ENCODE measurements at places on chromosomes 3 and 15.

- no peak for DNase-seq
Measured at GRCh38 chr3:48470286-48470685, 23.7 kb downstream of the ATRIP start.

DNA sequence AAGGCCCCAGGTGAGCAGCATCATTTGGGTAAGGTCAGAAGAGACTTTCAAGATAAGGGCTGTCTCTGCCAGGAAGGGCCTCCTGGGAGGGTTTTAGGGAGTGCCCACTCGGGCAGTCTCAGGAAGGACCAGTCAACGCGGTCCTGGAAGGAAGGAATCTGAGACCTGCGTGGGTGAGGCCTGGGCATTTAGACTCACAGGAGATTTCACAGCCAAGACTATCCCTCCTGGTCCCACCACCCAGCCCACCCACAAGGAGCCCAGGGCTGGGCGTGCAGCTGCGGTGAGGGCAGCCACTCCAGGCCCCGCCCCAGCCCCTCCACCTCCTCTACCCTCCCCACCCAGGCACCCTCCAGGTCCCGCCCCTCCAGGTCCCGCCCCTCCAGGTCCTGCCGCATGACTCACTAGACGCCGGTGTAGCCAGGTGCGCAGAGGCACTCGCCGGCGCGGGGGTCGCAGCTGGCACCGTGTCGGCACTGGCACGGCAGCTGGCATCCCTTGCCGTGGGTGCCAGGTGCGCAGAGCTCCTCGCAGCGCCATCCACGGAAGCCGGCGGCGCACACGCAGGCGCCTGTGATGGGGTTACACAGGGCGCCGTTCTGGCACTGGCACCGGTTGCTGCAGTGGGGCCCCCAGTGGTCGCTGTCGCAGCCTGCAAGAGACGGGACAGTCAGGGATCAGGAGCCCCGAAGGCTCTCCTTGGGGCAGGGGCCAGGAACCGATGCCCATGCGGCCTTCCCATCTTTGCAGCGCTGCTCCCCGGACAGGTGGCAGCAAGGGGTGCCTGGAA is 112.7 kb downstream of the RAB11A start:
- DNase-seq, result no peak

DNA sequence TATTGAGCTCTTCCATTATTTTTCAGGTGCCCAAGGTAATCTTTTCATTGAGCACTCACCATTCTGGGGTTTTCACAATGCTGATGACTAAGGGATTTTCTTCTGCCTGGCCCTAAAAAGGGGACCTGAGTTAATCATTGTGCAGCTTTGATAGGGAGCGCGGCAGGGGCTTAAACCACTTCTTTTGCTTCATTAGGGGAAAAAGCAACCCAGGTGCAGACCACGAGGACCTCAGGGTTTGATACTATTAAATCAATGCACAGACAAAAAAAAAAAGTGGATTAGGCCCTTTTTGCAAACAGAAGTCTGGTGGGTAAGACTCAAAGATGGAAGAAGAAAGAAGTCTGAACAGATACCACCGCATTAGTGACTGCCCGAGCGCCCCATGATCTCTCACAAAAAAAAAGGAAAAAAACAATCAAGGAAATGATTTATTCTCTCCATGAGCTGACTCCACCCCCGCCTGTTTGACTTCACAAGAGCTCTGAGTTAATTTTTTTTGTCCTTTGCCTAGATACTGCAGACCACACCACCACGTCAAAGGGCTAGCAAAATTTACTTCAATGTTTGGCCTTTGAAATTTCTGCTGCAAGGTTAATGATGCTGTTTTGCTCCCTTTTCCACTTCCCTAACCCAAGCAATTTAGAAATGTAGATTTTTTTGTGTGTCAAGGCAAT is 78.0 kb upstream of the FEZF2 start:
- DNase-seq, result no peak

GRCh38 chr3:13123013-13123654 is 49.9 kb upstream of the IQSEC1 start:
- no peak for DNase-seq

DNA sequence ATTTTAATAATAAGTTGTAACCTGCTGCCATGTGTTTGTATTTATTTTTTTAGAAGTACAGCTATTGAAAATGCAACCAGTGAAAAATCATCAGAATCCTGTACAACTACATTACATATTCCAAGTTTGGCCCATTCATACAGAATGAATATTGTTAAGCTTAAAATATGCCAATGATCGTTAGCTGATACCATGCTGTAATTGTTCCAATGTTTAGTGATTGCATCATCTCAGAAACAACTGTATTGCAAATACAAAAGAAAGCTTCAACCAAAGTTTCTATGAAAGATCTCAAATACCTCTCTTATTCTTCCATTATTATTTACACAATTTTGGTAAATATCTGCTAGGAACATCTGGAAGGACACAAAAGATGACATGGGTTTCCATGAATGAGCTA is 51.6 kb upstream of the ALCAM start:
- DNase-seq, result peak; percentile 51

DNA sequence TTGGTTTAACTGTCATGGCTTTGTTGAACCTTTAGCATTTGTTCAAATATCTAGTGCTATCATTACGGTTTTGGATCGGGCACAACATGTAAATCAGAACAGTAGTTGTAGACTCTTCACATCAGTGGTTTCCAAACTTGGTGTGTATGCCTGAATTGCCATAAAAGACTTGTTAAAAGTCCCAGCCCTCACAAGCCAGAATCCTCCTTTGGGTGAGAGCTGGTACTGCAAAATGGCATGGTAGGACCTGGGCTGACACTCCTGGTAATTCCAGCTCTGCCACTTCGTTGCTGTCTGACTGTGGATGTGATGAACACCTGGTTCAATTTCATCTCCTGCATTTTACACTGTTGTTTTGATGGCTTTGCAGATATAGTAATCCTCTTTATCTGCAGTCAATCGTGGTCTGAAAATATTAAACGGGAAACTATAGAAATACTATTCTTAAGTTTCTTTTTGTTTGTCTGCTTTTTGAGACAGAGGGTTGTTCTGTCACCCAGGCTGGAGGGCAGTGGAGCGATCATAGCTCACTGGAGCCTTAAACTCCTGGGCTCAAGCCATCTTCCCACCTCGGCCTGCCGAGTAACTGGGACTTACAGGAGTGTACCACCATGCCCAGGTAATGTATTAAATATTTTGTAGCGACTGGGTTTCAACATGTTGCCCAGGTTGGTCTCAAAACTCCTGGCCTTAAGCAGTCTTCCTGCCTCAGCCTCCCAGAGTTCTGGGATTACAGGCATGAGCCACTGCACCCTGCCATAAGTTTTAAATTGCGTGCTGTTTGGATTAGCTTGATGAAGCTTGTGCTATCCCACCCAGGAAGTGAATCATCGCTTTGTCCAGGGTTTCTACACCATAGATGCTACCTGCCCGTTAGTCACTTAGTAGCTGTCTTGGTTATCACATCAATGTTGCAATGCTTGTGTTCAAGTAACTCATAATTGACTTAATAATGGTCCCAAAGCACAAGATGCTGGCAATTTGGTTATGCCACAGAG is 61.6 kb downstream of the RAB7A start:
- DNase-seq, result peak; percentile 27

- DNase-seq, result no peak
Measured at GRCh38 chr15:66948294-66948693, 117.1 kb upstream of the SMAD3 start.

DNA sequence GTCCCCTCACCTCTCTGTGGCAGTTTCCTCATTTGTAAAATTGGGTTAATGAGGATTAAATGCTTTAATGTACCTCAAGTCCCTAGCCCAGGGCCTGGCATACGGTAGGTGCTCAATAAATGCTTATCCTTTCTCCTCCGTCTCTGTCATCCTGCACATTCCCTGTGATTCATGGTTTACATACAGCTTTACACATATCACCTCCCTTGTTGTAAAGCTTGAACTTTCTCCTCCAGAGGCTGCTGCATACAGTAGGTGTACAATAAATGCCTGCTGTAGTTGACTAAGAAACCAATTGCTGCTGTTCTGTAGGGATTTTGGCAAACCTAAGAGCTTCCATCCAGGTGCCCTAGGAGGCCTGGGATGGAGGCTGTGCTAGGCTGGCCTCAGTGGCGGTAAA is 1.5 kb upstream of the CSPG4 start:
- no peak for DNase-seq

- DNase-seq, result no peak
Measured at GRCh38 chr15:39944726-39945125, 10.8 kb downstream of the EIF2AK4 start.

GRCh38 chr3:9020426-9020825 is 57.2 kb upstream of the RAD18 start:
- no peak for DNase-seq

Measured in adipocyte (in vitro differentiated cells).